Stimulated activated effector memory CD8-positive, alpha-beta T cell treated with anti-CD3 and anti-CD28 coated beads, Interleukin-12 subunit alpha, Interleukin-12 subunit beta, amount 100 ng/mL, for 72 hours (primary cell): ENCODE measurements at places on chromosomes 11 and 22.
A peak's percentile ranks its signal among the peaks of the same experiment; 100 is the strongest.

DNA sequence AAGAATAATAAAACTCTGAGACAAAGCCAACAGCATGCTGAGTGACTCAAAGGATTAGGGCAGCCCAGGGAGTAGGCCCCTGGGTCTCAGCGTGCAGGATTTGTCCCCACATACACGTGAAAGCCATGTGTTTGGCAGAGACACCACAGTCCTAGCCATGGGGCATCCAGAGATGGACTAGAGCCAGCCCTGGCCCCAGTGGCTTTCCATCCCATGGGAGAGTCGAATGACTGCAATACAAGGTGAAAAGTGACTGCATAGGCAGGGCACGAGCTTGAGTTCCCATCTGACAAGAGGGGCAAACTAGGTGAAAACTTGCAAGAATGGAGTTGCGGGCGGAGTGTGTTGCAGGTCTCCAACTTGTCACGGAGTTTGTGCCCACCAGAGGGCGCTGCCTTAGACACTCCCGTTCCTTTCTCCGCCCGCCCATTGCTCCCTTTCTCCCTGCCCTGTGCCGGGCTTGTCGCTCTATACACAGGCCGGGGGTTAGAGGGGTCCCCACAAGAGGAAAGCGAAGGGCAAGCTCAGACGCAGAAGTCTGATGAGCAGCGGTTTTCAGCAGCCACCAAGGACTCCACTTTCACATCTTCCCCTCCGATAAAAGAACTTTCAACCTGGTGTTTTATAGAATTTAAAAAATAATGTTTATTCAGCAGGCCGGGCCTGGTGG, 24.2 kb downstream of the TSKU start:
- peak; percentile 85 for DNase-seq

DNA sequence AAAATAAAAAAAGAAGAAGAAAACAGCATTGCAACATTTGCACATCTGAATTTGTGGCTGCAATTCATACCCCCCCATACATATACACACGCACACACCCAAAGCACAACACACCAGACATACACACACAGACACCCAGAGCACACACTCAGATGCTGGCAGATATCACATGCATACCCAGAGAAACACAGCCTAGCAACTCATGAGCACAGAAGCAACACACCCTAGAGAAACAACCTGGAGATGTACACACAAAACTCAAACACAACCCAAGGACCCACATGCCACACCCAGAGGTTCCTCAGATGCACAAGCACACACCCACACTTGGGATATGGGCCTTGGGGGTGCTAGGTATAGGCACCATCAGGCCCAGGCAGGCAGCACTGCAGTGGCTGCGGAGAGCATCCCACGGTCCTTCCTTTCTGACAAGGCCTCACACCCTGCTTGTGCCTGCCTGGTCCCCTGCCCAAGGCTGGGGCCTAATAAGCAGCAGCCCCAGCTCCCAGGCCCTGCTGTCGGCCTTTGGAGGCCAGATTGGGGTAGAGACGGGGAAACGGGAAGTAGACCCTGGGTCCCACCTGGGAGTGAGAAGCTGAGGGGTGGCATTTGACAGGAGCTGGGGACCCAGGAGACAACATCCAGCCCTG, 3.1 kb downstream of the CST6 start:
- no peak for DNase-seq

GRCh38 chr22:19035474-19036228, 86.6 kb downstream of the DGCR2 start:
- no peak for DNase-seq

DNA sequence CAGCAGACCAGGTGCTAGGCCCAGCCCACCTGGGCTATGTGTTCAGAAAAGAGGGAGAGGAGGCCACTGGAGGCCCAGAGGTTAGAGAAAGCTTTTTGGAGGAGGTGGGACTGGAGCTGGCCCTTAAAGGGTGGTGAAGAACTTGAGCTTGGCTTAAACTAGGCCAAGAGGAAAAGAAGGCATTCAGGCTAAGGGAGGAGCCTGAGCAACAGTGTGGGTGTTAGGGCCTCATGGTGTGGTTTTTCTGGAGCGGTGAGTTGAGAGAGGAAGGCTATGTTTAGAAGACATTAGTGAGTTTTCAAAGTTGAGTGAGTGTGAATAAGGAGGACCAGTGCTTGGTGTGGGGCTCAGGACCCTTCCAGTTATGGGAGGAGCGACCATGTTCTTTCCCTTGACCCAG, 6.2 kb downstream of the TAF6L start:
- no peak for DNase-seq

DNA sequence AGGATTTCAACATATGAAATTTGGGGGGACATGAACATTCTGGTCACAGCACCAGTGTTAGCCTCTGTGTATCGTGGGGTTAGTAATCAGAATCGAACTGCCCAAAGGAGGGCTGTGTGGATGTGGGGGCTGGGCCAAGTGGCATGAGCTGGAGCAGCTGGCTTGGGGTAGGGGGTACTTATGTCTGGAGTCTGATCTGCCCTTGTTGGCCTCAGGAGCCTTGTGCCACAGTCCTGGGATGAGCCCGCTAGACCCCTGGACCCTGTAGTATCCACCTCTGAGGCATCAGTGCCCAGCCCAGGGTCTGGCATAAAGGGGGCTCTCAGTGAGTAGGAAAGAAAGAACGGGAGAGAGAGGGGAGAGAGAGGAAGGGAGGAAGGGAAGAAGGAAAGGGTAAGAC, 67.3 kb downstream of the LRRC32 start:
- no peak for DNase-seq

GRCh38 chr11:34473603-34474169, 35.0 kb downstream of the CAT start:
- no peak for DNase-seq

DNA sequence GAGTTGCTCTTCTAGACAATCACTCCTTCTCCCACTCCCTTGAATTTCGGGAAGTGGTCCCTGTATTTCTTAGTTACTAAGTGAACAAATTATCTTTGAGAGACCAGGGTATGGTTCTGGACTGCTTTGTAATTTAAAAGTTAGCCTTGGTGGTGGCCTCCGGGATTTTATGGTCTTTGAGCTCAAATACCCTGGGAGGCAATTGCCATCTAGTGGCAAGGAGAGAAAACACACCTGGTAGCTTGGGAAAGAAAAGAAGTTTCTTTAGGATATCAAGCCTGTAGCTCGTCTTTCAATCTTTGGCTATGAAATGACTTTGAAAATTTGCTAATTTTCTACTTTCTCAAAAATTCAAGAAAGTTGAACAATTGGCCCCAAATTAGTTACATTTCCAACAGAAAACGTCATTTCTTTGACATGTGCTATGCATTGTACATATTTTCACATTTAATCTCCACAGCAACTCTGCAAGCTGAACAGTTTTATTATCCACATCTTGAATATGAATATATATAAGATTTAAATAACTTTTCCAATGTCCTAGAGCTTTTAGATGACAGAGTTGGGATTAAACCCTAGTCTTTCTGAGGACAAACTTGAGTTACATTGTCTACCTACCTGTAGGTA, 39.1 kb downstream of the MMP27 start:
- no peak for DNase-seq

- DNase-seq = no peak
Observed at GRCh38 chr11:37699644-37700043, 1101.6 kb upstream of the RAG2 start.

- DNase-seq = no peak
Observed at GRCh38 chr11:87353771-87354345, 316.1 kb downstream of the TMEM135 start.

- no peak for DNase-seq
Observed at GRCh38 chr11:65274735-65275682, 13.2 kb downstream of the POLA2 start.

GRCh38 chr11:86047275-86047991, 21.5 kb downstream of the PICALM start:
- no peak for DNase-seq

DNA sequence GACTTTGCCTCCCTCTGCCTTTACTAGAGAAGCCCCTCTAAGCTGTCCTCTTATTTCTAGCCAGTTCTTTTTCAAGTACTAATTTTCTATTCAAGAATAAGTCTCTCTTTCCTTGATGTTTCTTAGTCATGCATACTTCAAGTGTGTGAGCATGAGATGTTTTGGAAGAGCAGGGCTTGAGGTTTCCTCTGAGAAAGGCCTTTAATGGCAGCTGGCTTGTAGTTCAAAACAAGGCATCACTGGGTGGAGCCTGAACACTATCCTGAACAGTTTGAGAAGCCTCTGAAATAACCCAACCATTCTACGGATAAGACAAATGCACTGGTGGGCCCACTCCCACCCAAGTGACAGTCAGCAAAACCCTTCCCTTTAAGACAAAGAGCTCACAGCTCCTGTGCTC, 37.6 kb downstream of the CLDN25 start:
- DNase-seq = no peak

DNA sequence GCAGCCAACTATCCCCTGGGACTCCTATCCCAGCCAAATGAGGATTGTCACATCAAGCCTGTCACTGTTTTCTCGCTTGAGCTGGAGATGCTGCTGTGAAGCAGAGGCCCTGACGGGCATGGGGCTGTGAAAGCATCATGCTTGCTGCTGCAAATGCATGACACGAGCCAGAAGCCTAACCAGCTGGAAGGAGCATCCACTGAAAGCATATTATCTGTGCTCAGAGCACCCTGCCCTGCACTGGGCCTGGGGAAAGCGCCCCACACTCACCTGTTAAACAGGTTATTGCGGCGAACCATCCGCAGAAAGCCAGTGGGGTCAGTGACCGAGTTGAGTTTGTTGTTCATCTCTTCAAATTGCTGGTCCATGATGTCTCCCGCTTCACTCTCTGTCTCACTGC, 110.9 kb upstream of the PITPNB start:
- DNase-seq = no peak

GRCh38 chr11:7520981-7521487, 7.2 kb downstream of the PPFIBP2 start:
- DNase-seq = no peak

- DNase-seq = peak; percentile 15
Observed at GRCh38 chr22:27336151-27337090, 465.1 kb downstream of the MN1 start.

DNA sequence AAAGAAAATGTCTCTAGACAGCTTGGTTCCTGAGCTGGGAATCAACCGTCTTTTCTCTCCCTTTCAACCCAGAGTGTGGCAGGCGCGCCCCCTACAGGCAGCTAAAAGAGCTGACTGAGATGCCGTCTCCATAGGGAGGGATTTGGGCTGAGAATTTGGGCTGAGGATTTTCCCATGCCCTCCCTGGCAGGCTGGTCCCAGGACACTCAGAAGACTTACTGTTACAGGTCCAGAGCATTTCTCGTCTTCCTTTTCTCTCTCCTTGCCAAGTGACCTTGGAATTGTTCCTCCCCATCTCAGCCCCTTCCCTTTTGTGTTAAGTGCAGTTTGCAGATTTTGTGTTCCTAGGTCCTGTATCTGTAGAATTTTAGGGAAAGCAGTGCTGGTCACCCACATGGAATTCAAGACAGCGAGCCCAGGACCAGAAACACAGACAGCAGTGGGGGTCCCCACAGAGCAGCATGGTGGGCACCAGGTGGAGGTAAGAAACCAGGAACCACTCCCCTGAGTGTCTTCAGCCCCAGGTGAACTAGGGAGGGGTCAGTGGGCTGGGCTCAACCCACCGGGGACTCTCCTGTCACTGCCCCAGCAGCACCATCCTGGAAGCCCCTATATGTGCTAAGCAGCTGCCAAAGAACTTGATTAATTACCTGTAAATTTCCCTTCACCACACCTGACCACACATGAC, 9.9 kb upstream of the IGLL5 start:
- DNase-seq = peak; percentile 79

DNA sequence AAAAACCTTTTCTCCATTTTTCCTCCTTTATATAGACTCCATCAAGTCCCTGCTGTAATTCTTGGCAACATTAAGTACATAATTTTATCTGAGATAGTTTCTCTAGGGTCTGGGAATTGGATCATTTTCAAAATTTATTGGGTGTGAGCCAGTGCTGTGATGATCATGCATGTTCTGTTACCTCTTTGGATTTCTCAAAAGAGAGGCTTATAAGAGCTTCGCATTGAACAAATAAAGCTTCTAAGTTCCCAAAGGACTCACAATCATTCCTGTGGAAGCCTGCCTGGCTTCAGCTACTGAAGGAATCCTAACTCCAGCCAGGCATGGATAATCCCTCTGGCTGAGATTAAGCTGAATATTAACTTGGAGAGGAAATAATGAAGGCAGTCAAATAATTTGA, 208.5 kb downstream of the RAB38 start:
- DNase-seq = no peak

DNA sequence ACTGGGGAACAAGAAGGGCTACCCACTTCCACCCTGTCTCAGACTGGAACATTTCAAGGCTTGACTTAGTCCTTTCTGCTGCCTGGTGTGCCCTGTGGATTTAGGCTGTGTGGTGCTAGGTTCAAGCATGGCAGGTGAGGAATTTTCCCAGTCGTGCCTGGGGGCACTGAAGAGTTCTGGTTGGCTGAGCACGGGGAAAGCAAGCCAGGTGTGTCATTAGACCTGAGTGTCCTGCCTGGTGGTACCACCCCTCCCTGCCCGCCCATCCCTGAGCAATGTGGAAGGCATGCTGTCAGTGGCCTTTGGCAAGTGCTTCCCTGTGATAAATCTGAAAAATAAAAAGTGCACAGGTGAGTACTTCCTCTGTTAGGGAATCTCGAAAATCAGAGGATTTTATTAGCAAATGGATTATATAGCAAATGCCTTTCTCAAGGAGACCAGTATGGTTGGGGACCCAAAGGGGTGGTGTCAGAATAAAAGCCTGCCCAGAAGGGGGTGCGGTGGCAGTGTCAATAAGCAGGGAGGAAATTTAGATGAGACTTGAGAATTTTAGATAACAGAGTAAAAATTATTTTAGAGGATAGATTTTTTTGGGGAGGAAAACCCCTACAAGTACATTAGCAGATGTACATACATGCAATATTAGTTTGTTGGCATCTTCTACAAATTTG, 22.8 kb downstream of the TEAD1 start:
- no peak for DNase-seq

DNA sequence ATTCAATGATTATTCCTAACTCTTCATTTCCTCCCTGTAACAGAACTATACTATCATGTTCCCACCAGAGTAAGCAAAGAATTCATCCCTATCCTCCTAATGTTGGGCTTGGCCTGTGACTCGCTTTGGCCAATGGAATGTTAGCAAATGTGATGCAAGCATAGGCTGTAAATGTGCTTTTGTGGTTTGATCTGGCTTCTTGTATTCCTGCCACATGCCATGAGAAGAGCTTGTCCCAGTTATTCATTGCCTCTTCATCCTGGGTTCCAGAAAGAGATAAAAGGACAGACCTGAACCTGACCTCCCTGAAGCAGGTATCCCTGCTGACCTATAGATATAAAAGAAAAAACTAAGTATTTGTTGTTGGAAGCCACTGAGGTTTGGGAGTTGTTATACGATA, 51.0 kb downstream of the SYTL2 start:
- DNase-seq = no peak

- no peak for DNase-seq
Observed at GRCh38 chr11:1377231-1377780, 12.4 kb upstream of the BRSK2 start.
